Hematopoietic multipotent progenitor cell treated with erythropoietin and hydrocortisone succinate and interleukin-3 and kit ligand, for 8 days (in vitro differentiated cells): ENCODE measurements at places on chromosomes 3 and 15.

- no peak for DNase-seq
Observed at GRCh38 chr3:46936733-46937250, 39.8 kb downstream of the CCDC12 start.

GRCh38 chr3:124562769-124563168 lies 167.5 kb upstream of the UMPS start:
- no peak for DNase-seq

DNA sequence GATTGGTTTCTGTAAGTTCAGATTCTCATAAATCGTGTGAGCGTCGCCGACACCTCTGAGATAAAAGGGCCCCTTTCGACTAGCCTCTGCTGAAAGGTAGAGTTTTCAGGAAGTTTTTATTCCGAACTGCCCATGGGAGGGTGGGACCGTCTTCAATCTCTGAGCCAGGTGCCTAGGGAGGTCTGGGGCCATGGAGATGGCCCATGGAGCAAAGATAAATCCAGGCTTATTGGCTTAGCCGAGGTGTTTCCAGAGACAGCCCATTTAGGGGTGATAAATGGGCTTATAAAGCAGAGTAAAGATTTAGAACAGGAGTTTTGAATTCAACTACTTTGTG lies 442 bp downstream of the QTRT2 start:
- no peak for DNase-seq

- no peak for DNase-seq
Observed at GRCh38 chr3:30770387-30770786, 124.1 kb downstream of the GADL1 start.

- peak; percentile 27 for DNase-seq
Observed at GRCh38 chr3:9887480-9887879, 2.9 kb upstream of the JAGN1 start.

DNA sequence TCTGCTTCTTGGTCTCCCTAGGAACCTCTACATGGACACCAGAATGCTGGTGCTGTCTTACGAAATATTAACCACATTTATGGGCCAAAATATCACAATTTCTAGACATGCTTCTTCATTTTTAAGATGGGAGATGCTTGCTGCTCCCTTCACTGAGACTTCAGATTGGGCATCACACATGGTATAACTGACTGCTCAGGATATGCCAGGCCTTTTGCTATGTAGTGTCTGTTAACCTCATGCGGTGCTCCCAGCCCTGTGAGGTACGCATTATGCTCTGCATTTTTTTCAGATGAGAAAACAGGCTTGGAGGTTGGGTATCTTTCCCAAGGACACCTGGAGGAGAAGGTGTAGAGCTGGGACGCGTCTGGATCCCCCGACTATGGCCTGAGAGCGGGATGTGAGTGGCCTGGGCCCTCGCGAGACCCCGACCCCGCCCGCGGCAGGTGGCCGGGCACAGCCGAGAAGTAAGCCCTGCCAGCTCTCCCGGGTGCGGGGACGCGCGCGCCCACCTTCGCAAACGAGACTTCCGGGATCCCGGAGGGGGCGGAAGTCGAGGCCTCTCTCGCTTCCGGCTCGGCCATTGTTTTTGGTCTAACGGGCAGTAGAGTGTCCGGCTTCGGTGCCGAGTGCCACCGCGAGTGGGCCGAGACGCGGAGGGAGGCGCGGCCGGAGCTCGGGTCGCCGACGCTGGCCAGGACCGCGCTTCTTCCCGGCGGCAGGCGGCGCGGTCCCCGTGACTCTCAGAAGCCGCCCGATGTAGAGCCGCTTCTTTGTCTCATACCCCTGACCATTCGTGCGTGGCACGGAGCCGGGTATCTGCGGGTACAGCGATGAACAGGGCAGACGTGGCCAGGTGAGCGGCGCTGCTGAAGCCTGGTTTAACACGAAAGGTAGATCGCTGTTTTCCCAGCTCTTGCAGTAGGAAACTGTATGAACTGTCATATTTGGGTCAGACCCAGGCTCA lies at the start of gene ZKSCAN7:
Gene ZKSCAN7, plus strand, starts transcription at position 568 of the 967 bp plus-strand sequence. CDS start 1,855 bp downstream, outside the sequence.
- peak; percentile 46 for DNase-seq

GRCh38 chr15:78212546-78213424 lies 21.6 kb downstream of the ACSBG1 start:
- DNase-seq = peak; percentile 52

DNA sequence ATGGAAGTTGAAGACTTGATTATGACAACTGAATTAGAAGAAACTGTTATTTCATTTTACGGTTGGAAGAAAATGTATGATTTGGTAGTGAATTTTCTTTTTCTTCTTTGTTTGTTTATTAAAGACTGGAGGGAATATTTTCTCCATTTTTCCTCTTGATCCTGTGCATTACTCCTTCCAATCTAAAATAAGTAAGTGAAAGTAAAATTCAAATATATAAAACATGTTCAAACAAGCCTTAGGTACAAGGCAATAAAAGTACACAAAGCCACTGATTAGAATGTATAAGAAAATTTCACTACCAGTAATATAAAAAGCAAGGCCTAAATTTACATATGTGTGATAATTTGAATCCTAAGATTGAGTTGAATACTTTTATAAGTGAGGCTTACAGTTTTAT lies 181.2 kb upstream of the MME start:
- DNase-seq = no peak

GRCh38 chr3:72058493-72059081 lies 273.6 kb upstream of the PROK2 start:
- DNase-seq = no peak

DNA sequence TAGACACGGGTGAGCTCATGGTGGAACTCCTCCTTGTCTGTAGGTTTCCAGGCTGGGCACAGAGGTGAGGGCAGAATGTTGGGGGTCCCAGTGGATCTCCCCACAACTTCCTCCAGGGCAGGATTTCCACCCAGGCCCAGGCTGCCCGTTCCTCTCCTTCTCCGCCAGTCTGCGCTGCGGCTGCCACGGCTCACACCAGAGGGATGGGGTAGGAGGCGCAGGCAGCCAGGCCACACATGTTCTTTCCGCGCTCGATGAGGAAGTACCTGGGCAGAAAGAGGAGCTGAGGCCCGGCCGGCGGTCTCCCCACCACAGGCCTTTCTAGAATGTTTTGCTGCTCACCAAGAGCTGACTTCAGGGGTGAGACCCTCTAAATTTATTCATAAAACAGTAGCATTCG lies 22.9 kb downstream of the CTSH start:
- DNase-seq = no peak

- no peak for DNase-seq
Observed at GRCh38 chr3:43268636-43269035, 17.7 kb upstream of the SNRK start.

- peak; percentile 65 for DNase-seq
Observed at GRCh38 chr3:132641837-132642538, 17.6 kb downstream of the ACAD11 start.

DNA sequence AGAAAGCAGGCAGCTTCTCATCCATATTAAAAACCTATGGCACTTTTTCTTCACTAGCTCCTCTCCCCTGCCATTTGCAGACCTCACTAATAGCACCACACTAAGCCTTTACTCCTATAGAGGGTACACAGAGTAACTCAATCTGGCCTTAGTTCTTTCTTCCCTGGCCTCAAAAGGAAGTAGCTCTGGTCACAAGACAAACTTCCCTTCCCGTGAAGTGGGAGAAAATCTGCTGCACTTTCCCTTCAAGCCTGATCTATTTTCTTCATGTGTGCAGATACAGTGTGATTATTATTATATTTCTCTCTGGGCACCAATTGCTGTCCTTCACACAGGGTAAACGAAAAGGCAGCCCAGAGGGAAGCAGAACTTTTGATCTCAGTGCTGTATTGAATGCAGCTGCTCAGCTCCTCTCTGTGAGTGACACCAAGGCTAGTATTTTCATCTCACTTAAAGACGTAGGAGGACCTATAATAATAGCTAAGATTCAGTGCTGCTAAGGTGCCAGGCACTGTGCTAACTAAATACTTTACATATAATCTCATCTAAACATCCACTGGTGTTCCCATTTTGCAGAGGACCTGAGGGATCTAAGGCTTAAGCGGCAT lies 61.9 kb upstream of the RASGRP1 start:
- no peak for DNase-seq

GRCh38 chr3:113698956-113699355 lies 2.5 kb upstream of the USF3 start:
- peak; percentile 34 for DNase-seq

- peak; percentile 50 for DNase-seq
Observed at GRCh38 chr3:48434591-48435222, 4.8 kb upstream of the PLXNB1 start.

DNA sequence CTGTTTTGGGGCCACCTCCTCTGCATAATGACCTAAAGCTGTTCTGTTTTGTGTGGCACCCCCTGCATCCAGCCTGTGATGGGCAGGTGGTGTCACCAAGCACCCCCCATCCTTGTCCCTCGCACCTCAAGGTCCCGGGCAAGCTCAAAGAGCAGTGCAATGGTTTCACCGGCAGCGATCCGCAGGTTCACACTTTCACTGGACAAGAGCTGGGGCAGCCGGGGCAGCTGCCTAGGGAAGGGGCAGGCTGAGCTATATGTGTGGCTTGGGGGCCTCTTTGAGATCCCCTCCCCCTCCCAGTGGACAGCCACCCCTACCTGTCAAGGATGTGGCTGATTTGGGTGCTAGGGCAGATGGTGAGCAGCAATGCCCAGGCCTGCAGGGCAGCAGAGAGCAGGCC lies 3.1 kb downstream of the IFRD2 start:
- DNase-seq = no peak

DNA sequence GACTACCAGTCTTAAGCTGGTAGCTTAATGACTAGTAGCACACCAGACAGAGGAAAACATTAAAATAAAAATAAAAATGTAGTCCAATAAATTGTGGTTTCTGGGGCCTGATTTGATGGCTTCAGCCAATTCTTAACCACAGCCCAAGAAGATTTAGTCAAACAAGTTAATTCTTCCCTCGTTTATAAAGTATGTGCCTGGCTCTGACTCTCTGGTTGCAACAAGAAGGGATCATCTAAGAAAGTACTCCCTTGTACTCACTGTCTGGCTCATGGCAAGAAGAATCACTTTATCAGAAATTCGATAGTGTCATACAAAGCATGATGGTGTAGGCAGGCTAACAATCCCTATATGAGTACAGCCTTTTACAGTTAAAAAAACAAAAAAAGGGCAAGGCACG lies 141.9 kb downstream of the P3H2 start:
- DNase-seq = no peak

- DNase-seq = peak; percentile 65
Observed at GRCh38 chr3:58630076-58630709, 36.4 kb downstream of the FAM3D start.

DNA sequence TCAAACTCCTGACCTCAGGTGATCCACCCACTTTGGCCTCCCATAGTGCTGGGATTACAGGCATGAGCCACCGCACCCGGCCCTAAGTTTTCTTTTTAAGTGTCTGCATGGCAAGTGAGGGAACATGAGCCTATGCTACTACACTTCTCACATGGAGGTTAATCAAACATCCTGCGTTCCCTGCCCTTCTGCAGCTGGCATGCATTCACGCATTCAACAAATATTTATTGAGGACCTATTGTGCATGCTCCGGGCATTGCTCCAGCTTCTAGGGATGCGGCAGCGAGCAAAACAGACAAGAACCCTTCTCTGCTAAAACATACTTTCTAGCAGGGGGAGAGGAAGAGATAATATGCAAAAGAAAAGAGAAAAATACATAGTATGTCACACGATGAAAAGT lies 42.6 kb upstream of the ACKR4 start:
- no peak for DNase-seq

GRCh38 chr3:62378311-62378789 lies 5.0 kb upstream of the FEZF2 start:
- no peak for DNase-seq

GRCh38 chr15:40331026-40331425 lies 7.5 kb downstream of the INAFM2 start:
- DNase-seq = no peak

GRCh38 chr15:94305133-94305532 lies 73.8 kb downstream of the MCTP2 start:
- DNase-seq = peak; percentile 45

DNA sequence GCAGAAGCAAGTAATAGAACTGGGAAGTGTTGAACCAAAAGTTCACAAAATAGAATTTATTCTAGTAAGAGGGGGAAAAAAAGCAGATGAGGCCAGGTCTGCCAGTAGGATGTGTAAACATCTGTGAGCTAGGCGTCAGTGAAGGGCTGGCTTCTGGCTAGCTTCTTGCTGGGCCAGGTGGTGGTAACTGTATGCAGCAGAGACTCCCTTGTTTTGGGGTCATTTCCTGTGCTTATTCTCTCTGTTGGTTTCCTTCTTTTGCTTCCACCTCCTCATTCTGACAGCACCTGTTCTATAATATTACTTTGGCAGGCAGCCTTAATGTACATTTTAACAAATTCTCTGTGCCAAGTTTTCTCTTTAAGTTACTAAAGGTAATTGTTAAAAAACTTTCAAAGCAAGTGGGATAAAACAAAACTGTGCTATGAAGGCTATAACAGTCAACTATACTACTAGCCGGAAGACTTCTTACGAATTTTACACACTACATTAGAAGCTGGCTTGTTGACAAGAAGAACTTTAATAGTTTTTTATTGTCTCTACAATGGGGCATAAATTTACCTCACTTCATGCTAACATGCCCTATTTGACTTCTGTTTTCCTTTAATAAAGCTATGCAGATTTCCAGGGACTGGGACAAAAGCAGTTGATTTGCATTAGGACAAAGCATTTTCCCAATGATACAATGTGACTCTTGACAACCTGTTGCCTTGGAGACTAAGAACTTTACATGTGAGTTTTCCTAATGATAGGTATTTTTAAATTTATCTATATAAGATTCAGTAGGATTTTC lies 318.8 kb upstream of the NAALADL2 start:
- no peak for DNase-seq

DNA sequence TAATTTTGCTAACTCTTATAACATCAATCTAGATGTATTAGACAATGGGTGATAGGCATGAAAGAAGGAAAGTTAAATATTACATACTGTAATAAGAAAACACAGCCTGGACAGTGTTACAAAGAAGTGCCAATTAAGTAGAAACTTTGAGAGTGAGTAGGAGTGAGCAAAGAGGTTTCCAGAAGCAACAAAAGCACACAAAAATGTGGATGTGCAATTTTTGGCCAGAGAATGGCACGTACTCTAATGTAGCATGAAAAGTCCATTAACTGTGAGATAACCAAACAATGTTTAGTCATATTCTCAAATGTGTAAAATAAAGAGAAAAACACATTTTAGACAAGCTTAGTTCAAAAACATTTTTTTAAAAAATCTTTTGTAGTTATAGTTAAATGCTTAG lies 567.3 kb downstream of the ROBO1 start:
- DNase-seq = no peak

DNA sequence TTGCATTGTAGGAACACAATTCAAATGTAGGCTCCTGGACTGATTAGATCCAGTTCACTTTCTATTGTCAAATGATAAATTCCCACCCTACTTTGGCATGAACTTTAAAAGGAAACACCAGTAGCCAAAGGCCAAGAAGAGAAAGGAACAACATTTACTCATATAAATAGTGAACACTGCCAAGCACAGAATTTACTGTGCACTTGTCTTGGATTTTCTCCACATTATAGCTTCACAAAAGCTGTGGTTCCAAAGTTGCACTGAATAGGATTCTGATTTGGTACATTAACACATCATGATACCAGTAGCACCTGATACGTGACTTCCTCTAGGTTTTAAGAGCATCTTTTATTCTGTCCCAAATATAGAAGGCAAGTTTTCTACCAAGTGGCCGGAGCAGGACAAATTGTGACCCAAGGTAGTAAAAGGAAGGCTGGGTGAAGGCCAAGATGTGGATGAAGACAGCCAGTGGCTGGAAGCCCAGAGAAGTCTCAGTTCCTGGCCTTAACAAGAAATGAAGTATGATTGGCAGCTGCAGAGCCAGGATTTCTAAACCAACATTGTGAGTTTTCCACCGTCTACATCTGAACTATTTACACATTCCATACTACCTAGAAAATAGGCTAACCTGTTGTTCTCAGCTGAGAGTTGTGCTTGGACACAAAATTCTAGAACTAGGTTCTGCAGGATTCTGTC lies 206.7 kb downstream of the THRB start:
- no peak for DNase-seq

GRCh38 chr15:78850352-78850751 lies 22.3 kb upstream of the MORF4L1 start:
- no peak for DNase-seq
